ENCODE measurements at places on chromosomes 3 and 15.

DNA sequence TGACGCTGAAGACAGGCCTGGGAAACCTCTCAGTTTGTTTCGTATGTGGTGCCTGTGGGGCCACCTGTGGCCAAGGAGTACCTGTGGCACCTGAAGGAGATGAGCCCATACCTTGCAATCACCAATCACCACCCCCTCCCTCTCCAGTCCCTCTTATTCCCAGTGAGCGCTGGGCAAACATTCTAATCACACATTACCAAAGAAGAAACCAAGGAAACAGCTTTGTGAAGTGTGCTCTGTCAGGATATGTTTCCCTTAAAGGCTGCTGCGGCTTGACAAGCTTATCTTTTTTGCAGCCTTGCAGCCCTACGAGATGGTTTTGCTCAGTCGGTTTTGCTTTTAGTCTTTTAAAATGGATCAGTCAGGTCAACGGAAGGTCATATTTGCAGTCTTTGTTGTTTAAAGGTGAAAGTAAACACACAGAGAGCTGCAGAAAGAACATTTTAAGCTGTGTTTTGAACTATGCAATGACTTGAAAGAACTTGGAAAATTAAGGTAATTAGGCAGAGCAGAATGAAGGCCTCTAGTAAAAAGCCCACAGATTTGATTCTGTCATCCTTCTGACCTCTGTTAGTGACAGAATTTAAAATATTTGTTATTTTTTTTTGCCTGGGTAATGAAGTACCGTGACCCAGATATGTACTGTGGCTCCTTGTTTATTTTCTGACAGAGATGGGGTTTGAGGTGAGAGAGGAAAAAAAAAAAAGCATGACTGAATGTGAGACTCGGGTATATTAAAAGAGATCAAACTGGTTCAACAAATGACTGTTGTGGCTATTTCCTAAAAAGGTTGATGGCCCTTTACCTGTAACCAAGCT, 461.4 kb downstream of the NSUN3 start:
- DNase-seq: no peak

DNA sequence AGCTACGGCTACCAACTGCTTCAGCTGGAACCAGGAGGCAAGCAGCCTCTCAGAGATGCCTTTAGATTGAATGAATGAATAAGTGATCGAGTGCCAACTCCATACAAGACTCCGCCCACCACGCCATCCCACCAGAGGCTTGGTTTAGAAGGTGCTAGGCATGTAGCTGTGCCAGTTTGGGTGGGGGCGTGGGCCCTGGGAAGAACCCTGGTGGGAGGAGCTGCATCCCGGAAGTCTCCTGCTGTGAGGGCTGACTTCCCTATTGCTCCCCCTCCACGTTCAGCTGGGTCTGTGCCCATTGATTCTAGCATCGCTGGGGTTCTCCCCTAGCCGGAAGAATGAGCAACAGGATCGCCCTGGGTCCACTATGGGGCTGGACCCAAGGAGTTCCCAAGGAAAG, 20.9 kb downstream of the LINGO1 start:
- DNase-seq: no peak

DNA sequence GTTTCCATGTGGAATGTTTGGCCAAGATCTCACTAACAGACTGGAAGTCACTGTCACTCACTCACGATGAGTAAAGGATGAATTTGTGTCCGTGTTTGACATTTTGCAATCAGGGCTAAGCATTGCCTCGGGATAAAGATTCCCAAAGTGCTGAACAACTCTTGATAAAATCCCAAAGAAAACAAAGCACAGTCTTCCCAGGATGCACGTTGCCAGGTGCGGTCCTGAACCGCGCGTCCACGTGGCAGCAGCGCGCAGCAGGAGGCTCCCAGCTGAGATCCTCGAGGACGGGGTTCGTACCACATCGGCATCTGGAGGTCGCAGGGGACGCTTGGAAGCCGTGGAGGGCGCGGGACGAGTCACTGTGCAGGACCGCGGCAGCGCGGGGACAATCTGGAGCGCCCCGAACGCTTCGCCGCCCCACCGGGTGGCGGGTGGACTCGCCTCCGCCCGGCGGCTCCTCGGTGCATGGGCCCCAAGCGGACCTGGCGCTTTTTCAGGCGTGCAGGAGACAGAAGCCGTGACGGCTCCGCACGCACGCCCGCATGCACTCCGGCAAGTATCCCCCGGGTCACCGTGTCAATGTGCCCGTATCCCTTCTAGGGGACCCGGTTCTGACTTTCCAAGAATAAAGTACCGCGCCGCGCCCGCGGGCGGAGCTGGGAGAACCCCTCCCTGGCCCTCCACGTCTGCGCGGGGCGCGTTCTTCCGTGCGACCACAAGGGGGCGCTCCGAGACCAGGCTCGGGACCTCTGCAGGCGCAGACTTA, 17.7 kb downstream of the CPN2 start:
- peak; percentile 64 for DNase-seq

DNA sequence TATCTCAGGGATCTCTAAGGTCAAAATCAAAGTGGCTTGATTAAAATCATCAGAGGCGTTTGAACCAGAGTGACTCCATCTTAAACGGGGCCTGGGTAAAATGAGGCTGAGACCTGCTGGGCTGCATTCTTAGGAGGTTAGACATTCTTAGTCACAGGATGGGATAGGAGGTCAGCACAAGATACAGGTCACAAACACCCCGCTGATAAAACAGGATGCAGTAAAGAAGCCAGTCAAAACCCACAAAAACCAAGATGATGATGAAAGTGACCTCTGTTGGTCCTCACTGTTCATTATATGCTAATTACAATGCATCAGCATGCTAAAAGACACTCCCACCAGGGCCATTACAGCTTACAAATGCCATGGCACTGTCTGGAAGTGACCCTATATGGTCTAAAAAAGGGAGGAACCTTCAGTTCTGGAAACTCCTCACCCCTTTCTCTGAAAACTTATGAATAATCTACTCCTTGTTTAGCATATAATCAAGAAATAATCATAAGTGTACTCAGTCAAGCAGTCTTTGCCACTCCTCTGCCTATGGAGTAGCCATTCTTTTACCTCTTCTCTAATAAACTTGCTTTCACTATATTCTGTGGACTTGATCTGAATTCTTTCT, 143.3 kb upstream of the SLCO3A1 start:
- no peak for DNase-seq

DNA sequence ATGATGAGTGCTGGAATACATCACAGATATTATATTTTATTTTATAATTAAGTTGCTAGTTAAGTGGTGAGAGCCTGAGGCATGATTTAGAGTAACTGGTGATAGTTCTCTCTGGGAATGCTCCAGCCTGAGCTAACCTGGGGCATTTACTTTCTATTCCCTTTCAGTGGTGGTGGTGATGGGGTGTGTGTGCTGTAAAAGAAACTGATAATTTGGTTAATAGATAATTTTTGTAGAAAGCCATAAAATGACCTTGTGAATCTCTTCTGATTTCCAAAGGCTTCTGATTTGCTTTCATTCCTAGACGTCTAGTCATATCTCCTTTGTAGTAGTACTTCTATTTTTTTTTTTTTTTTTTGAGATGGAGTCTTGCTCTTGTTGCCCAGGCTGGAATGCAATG, 46.8 kb upstream of the DPPA4 start:
- DNase-seq: no peak

DNA sequence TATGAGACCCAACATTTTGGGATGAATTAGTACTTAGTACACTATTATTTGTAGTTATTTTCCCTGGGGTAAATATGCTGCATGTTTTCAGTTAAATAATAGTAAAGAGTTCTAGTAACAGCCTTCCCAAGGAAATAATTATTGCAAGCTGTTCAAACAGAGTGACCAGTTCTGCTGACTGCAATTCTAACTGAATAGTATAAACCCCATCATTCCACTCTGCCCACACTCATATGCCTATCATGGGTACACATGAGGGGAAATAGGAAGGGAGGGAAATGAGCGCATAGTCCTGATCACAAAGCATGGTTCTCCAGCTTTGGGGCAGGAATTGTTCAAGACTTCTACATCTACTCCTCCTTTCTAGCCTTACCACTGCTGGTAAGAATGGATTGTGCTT, 18.7 kb downstream of the UQCC5 start:
- no peak for DNase-seq

GRCh38 chr15:61938249-61938648, 122.0 kb downstream of the VPS13C start:
- DNase-seq: no peak

DNA sequence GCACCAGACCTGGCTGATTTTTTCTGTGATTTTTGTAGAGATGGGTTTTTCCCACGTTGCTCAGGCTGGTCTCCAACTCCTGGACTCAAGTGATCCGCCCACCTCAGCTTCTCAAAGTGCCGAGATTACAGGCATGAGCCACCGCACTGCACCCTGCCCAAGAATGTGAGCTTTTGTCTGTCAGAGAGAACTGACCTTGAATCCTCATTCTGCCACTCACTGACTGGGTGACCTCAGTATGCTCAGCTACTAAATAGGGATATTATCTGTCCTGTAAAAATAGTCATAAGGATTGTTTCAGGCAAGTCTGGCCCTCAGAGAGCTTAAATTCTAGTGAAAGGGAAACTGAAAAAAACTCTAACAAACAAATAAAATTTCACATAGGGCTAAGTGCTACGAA, 2.1 kb upstream of the RFT1 start:
- DNase-seq: no peak

- no peak for DNase-seq
Measured at GRCh38 chr3:178538056-178538455, 1.8 kb downstream of the KCNMB2 start.

GRCh38 chr15:60790641-60791040, 311.7 kb upstream of the ICE2 start:
- DNase-seq: peak; percentile 34

- no peak for DNase-seq
Measured at GRCh38 chr3:19103510-19103909, 44.8 kb upstream of the KCNH8 start.

DNA sequence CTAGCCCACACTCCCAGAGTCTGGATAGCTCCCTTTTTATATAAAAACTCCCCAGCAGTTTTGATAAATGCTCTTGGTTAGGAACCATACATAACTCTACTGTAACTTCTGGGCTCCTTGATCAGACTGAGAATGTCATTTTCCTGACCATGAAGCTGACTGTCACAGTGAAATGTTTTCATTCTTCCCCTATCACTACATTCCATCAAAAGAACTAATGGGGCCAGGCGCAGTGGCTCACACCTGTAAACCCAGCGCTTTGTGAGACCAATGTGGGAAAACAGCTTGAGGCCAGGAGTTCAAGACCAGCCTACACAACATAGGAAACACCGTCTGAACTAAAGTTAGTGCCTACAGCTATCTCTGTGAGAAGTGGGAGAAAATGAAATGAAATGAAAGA, 72.8 kb upstream of the MYO5C start:
- no peak for DNase-seq

GRCh38 chr3:40187945-40188344, 121.6 kb upstream of the EIF1B start:
- DNase-seq: no peak

DNA sequence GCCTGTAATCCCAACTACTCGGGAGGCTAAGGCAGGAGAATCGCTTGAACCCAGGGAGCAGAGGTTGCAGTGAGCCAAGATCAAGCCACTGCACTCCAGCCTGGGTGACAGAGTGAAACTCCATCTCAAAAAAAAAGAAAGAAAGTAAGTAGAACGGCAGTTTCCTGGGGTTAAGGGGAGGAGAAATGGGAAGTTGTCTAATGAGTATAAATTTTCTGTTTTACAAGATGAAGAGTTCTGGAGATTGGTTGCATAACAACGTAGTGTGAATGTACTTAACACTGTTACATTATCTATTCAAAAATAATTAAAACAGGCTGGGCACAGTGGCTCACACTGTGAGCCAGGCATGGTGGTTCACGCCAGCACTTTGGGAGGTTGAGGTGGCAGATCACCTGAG, 45.4 kb downstream of the GRK7 start:
- DNase-seq: no peak
